ENCODE measurements at places on chromosomes 1 and 21. TPM values are rescaled to one million over a fixed set of nuclear protein-coding genes. Genes with fewer than 3 reads are reported as not detected.

Gene PHC2
- total RNA-seq, result 110 TPM

Gene RPTN
- 0.02 TPM for total RNA-seq

Gene DENND2D
- total RNA-seq, result 1.0 TPM

Gene CD5L
- total RNA-seq, result not detected

Gene CSMD2
- 0.02 TPM for total RNA-seq

Gene TAS1R1
- not detected for total RNA-seq

Gene ZNF695
- total RNA-seq, result 2.5 TPM
